ENCODE measurements at places on chromosomes 4 and X.

DNA sequence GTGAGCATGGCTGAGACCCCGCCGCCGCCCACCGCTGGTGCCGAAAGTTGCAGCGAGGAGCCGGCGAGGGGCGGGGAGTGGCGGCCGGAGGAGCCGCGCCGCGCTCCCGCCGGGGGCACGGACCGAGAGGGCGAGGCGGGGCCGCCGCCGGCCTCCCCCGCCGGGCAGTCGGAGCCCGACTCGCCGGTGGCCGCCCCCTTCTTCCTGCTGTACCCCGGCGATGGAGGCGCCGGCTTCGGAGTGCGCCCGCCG is 16.5 kb downstream of the UTP3 start:
- DNase-seq: no peak

GRCh38 chr4:80362578-80363181 is 27.1 kb downstream of the CFAP299 start:
- no peak for DNase-seq

GRCh38 chr4:4853921-4854648 is 5.4 kb upstream of the MSX1 start:
- DNase-seq: no peak

- no peak for DNase-seq
These were observed 76.1 kb downstream of the ARHGAP6 start for GRCh38 chrX:11589641-11590040.

GRCh38 chrX:152897222-152898131 is at the start of gene ZNF185:
ZNF185 (plus strand) TSS chrX:152898067; CDS start chrX:152914490, 16,423 bp downstream.
- DNase-seq: peak; percentile 3

GRCh38 chrX:81205551-81205950 is 3.6 kb downstream of the SH3BGRL start:
- no peak for DNase-seq

GRCh38 chrX:3728454-3728853 is 15.0 kb upstream of the PRKX start:
- no peak for DNase-seq

DNA sequence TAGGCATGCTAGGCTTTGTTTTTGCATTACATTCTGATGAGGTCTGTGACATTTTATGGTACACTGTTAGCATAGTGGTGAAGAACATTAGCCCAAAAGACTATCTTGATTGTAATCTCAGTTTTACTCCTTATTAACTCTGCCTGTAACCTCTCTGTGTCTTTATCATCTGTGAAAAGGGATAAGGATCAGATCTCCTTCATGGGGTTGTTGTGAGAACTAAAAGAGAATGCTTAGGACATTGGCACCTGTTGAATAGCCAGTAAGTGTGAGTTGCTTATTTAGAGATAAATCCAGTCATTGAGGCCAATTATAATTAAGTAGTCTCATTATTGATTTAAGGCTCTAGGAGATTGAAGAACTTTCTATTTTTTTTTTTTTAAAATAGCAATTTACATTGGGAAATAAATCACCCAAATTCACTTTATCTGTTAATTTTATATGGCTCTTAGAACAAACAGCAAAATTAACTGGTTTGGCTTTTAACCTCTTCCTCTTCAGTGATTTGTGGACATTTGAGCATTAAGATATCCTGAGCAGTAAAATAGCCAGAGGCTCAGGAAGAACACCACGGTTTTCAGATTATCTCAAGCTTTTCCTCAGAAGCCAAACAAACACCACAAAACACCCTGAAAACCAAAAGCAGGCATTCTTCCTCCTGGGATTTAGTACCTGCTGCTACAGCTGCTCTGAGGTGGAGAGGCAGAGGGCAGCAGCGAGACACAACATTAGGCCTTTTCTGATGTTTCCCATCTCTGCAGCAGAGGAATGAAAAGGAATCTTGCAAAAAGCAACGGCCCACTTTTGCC is 192.9 kb downstream of the ARHGAP10 start:
- peak; percentile 11 for DNase-seq

- DNase-seq: no peak
These were observed 43.4 kb downstream of the ING2 start for GRCh38 chr4:183548306-183548705.

DNA sequence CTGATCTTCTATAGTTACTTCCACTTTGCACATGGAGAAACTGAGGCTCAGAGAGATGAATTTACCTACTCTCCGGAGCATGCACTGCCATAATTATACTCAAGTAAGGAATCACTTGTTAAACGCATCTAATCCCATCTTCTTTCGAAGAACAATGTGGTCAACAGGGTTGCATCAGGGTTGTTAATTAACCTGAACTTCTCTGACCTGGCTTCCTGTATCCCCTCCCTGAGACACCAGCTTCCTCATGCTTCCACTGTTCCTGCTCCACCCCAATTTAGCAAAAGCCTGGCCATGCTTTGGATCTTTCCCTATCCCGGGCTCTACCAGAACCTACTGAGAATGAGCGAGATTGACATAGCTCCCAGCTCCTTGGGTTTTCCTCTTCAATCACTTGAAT is 136.7 kb downstream of the SMIM20 start:
- DNase-seq: no peak

- no peak for DNase-seq
These were observed 13.9 kb upstream of the PPEF2 start for GRCh38 chr4:75916091-75916661.

GRCh38 chr4:133483600-133484246 is 334.6 kb downstream of the PCDH10 start:
- DNase-seq: no peak
